Right lobe of liver (tissue), 6 donors: ENCODE measurements at places on chromosomes 16 and 17.

GRCh38 chr16:67445913-67446907 lies 15.3 kb downstream of the HSD11B2 start:
- DNase-seq = peak; percentile 92
- H3K4me1 ChIP-seq = peaks cover 5% of the 10 kb centered on the region
- H3K36me3 ChIP-seq = no peaks in the 10 kb centered on the region
- no peaks in the 10 kb centered on the region for H3K27me3 ChIP-seq
- H3K27ac ChIP-seq = peak overlapping the region; percentile 62

- no peaks in the 10 kb centered on the region for H3K4me1 ChIP-seq
- H3K4me3 ChIP-seq = no peak overlapping the region
- no peak for DNase-seq
- no peak overlapping the region for H3K27ac ChIP-seq
- H3K36me3 ChIP-seq = no peaks in the 10 kb centered on the region
These were observed 110.0 kb downstream of the GAS7 start for GRCh38 chr17:10088444-10088843.

DNA sequence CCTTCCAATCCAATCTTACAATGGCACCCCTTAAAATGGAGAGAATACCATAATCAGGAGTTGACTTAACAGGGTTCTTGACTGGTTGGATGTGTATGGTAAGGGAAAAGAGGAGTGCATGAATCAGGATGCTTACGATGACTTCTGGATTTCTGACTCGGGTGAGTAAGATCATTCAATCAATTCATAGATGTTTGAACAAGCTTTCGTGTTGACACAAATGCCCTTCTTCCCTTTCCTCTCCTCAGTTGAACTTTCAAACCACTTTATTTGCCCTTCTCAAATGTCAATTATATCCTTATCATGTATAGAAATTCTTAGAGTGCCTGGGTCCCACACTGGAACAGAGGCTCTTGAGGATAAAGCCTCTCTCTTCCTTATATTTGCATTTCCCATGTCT lies 25.9 kb downstream of the ABCC12 start:
- no peaks in the 10 kb centered on the region for H3K4me1 ChIP-seq
- H3K4me3 ChIP-seq = no peak overlapping the region
- H3K27me3 ChIP-seq = no peaks in the 10 kb centered on the region

DNA sequence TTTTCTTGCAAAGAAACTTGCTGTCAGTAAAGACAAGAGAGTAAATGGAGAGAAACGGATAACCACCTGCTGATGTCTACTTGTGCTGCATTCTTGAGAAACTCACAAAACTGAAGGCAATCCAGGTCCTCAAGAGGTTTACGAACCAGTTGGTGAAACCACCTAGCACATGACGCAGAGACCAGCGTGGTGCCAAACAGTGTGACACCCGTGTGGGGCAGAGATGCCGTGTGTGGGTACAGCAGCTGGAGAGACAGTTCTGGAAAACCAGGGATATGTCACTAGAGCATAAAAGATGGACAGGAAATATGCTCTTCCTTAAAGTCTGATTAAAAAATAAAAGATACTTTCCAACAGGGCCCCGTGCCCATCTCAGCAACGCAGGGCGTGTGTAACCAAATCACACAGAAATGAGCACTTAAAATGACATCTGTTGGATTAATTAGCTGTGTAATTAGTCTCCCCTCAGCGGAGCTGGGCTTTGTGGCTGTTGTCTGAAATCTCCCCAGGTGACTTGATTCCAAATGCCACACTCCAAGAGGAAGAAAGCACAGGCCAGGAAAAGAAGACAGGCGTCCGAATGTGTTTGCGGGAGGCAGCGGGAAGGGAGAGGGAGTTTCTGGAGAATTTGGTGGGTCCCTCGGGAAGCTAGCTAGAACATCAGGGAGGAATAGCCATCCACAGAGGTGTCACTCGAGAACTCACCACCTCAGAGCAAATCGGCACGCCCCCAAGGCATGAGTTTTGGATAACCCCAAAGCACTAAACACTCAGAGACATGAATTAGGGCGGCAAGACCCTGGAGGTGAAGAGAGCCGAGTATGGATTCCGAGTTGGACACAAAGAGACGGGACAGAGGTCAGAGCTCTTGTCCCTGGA lies 109.8 kb downstream of the ZFHX3 start:
- no peaks in the 10 kb centered on the region for H3K36me3 ChIP-seq
- no peak overlapping the region for H3K27ac ChIP-seq
- H3K4me1 ChIP-seq = peaks cover 8% of the 10 kb centered on the region
- no peak overlapping the region for H3K4me3 ChIP-seq

- H3K4me3 ChIP-seq = no peak overlapping the region
- DNase-seq = peak; percentile 53
- H3K4me1 ChIP-seq = peaks cover 7% of the 10 kb centered on the region
- peaks cover 6% of the 10 kb centered on the region for H3K27me3 ChIP-seq
- H3K36me3 ChIP-seq = no peaks in the 10 kb centered on the region
These were observed 1.2 kb downstream of the EPN3 start for GRCh38 chr17:50533720-50534148.

DNA sequence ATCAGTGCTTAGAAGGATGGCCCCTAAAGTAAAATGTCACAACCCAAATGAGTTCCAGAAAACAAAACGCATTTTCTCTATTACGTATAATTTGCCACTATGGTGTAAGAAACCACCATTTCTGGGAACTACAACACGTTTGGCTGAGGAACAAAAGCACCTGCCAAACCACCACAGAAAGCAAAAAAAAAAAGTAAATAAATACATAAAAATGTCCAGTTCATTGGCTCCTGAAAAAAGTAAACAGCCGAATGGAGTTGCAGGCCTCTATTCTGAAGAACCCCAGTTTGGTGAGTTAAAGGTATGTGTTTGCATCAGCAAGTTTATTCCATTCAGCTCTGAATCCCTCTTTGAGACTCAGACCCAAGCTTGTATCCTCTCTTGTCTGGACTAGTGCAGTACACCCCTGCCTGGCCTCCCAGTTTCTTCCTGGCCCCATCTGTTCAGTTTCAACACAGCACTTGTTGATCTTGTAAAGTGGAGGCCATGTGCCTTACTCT lies 36.9 kb downstream of the ERN1 start:
- DNase-seq = no peak
- peak overlapping the region; percentile 79 for H3K27ac ChIP-seq
- H3K4me1 ChIP-seq = peaks cover 2% of the 10 kb centered on the region
- no peaks in the 10 kb centered on the region for H3K27me3 ChIP-seq
- H3K4me3 ChIP-seq = no peak overlapping the region
- H3K36me3 ChIP-seq = peaks cover 28% of the 10 kb centered on the region
